ENCODE measurements at places on chromosomes 16 and 17.

DNA sequence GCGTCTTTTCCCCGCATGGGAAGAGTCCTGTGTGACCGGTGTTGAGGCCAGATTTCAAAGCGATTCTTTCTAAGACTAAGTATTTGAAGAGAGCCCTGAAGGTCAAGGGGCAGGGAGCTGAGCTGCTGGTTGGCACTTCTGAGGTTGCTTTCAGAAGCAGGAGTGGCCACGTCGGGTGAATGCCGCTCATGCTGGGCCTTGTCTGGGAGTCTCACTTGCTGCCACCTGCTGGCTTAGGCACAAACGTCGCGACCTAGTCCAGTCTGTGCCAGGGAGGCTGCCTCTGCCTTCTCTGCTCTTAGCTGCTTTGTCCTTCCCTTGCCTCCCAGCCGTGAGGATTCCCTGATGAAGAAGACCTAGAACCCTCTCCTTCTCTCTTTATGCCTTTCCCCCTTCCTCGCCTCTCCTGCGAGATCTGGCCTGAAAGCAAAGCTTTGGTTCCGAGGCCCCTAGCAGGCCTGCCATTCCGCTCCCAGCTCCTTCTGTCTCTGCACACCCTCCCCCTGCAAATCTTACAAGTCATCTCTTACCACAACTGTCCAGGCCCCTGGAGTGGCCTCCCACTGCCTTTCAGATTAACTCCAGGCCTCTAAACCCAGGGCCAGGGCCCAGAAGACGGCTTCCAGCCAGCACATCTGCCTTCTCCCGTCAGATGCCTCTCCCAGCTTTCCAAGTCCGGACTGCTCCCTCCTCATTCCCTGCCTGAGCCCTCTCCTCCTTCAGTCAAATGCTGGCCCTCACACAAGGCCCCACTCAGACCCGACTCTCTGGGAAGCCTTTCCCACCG is 11.4 kb downstream of the CTNS start:
- peak; percentile 43 for DNase-seq

GRCh38 chr17:56887105-56887504 is 26.7 kb downstream of the TRIM25 start:
- DNase-seq, result no peak

GRCh38 chr17:82876602-82877379 is 37.0 kb upstream of the ZNF750 start:
- no peak for DNase-seq

DNA sequence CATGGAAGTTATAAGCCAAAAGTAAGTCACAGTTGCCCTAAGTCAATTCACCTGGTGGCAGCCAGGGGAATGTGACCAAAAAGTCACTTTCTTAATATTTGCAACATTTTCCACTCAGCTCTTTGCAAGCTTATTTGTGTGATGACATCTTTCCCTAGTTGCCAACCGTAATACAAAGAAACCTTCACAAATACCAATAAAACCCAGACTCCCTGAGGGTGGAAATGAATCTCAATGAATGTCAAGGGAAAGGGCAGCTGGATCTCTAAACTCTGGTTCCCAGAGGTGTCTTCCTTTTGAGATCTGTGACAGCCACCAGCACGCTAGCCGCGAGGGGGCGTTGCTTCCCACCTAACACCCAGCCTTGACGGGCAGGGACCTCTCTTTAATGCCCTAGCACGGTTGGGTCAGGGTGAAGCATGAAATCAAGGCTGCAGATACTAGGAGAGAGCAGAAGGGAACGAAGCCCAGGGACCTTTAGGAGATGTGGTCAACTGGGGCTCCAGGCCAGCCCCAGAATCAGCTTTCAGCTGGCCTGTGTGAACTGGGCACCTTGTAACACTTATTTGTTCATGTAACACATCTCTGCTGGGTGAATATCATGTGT is 82.2 kb downstream of the CMC2 start:
- peak; percentile 29 for DNase-seq

DNA sequence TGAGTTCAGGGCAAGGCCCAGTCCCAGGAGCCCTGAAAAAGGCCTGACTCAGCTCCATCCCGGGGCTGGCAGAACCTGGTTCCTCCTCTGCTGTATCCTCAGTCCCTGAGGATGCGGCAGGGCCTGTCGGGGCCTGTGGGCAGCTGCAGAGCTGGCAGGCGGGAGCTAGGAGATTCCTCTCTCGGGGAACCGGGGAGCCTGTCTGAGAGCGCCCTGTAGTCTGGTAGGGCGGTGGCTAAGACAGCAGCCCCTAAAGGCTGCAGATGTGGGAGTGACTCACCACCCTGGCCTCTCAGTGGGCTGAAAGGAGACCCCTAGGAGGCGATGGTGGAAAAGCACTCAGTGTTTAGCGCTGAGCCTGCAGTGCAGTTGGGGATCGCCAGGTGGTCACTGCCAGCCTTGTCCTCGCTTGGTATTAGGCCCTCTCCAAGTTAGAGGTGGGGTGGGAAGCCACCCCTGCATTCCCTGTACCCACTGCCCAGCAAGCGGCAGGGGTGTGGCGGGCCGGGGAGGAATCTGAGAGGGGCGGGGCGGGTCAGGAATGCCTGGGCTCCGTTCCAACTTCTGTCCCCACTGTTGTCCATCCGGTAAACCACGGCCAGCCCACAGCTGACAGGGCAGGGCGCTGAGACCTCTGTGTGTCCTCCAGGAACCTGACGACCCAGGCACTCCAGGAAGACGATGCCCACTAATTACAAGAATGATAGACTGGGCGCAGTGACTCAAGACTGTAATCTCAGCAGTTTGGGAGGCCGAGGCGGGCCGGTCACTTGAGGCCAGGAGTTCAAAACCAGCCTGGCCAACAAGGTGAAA is 29.5 kb upstream of the CDH1 start:
- no peak for DNase-seq

Measured in stimulated activated CD4-positive, alpha-beta T cell treated with anti-CD3 and anti-CD28 coated beads, Interleukin-4, amount 100 ng/mL, for 48 hours (primary cell).